ENCODE measurements at places on chromosomes 4 and X.

- DNase-seq, result no peak
Measured at GRCh38 chr4:48116582-48116981, 17.5 kb downstream of the TXK start.

GRCh38 chr4:26724534-26724933 is 136.1 kb upstream of the STIM2 start:
- DNase-seq, result no peak

DNA sequence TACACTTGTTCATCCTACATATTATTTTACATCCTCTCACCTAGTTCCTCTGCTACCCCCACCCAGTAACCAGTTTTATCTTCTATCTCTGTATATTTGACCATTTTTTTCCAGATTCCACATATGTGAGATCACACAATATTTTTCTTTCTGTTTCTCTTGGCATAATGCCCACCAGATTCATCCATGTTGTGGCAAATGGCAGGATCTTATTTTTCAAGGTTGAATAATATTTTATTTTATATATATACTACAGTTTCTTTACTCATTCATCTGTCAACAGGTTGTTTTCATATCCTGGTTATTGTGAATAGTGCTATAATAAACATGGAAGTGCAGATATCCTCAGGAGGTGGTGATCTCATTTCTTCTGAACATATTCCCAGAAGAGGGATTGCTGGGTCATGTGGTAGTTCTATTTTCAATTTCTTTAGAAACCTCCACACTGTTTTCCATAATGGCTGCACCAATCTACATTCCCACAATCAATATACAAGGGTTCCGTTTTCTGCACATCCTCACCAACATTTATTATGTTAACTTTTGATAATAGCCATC is 48.2 kb downstream of the THAP9 start:
- DNase-seq, result no peak

GRCh38 chr4:38568768-38569167 is 95.2 kb upstream of the KLF3 start:
- no peak for DNase-seq

- DNase-seq, result no peak
Measured at GRCh38 chr4:102579794-102580462, 78.8 kb downstream of the NFKB1 start.

GRCh38 chr4:56626963-56627362 is 54.1 kb downstream of the HOPX start:
- DNase-seq, result no peak

DNA sequence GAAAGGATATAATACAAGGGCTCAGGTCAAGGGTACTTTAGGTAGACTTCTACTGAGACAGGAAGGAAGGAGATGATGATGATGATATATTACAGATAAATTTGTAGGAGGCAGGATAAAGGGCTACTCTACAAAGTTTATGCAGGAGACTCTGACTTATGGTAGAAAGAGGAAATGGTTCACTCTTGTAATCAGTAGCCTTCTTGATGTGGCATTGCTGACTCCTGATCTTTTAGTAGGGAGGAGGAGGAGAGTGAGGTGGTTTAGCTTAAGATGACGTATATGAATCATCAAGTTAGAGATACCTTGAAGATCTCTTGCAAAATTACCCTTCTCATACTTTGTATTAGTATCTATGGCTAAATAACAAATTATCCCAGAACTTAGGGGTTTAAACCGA is 4.7 kb downstream of the BLTP1 start:
- no peak for DNase-seq

DNA sequence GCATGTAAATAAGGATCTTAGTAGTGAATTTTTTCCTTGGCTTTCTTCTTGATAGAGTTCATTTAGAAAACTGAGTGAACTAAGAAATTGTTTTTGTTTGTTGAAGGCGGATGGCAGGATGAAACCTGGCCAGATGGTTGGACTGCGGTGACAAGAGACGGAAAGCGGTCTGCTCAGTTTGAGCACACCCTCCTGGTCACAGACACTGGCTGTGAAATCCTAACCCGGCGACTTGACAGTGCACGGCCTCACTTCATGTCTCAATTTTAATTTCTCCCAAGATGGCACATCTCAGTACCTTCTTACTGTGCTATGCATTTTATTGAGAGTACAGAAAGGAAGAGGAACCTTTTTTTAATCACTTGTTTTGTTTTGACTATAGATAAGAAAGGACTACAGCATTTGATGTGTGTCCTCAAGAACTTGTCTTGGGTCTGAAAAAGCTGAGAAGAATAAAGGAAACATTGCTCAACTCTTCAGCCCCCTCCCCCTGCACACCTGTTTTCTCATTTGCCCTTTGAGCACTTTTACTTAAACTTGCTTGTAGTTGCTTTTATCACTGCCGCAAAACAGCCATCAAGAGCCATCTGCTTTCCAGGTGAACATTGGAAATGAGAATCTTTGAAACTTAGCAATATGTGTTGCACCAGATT is 27.4 kb downstream of the ADH5 start:
- DNase-seq, result no peak

- peak; percentile 20 for DNase-seq
Measured at GRCh38 chr4:21134994-21135393, 434.7 kb downstream of the PACRGL start.

DNA sequence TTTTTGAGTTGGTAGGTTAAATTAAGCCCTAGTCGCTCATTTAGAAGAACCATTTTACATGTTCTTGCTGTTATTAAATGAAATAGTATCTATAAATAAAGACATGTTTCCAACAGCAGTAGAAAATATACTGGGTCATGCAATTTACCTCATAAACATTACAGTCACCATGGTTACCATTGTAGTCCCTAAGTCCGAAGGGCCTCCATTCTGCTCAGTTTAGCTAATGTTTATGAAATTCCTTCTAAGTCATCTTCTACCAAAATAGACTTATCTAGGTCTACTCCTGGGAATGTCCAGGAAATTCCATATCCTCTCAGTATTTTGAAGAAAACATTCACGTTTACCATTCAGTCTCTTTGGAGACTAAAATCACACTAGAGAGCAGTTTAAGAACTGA is 292.5 kb upstream of the DCAF8L1 start:
- DNase-seq, result no peak

DNA sequence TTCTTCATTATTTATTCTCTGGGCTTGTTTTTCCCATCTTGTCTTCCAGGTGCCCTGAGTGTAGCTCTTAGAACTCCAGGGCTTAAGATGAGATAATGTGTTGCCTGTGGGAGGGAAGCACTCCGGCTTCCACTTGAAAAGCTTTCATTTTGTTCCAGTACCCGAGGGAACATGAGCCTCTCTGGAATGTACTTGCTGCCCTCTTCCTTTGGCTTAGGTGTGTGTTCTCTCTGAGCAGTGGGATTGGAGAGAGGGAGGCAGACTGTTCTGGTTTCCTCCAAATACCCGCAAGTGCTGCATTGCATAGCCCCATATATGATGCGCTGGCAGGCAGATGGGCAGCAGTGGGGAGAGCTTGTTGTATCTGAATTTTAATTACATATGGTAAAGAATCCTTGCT is 861 bp upstream of the DTHD1 start:
- no peak for DNase-seq

DNA sequence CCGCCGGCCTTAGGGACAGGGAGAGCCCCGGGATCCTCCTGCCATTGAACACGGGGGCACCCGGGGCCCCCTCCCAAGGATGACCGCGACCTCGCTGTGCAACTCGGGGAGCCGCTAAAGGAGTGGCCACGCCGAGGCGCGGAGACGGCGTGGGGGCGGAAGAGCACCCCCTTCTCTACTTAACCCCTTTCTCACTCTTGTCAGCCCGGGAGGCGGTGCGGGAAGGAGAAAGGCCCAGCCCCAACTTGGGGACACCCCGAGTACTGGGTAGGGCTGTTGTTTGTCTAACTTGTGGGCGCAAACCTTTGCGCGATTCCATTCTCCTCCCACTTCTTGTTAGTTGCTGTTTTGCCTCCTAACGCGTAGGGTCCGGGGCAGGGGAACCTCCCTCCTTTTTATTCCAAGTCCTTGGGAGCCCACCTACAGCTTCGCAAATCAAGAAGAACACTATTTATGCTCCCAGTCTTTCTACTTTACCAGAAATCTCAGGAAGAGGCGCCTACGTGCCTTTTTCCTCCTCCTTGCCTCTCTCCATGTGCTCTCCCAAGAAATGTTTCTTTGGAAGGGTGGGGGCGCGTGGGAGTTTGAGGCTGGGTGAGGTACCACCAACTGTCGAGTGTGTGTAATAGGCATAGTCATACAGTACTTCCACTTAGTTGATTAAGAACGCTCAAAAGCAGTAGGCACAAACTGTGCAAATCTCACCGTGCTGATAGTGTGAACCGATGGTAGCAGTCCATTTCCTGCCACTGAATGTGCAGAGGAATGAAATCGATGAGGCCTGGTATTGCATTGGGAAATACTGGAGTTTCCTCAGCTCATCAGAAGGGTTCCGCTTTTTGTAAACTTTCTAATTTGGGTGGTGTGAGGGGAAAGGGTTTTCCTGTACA is 813 bp downstream of the DIAPH2 start:
- DNase-seq, result no peak

All from NCI-H2029 (cell line).